ENCODE measurements at places on chromosomes 13 and 19.
A peak's percentile ranks its signal among the peaks of the same experiment; 100 is the strongest.

GRCh38 chr13:110521296-110521680 is 40.2 kb downstream of the RAB20 start:
- no peak for DNase-seq

DNA sequence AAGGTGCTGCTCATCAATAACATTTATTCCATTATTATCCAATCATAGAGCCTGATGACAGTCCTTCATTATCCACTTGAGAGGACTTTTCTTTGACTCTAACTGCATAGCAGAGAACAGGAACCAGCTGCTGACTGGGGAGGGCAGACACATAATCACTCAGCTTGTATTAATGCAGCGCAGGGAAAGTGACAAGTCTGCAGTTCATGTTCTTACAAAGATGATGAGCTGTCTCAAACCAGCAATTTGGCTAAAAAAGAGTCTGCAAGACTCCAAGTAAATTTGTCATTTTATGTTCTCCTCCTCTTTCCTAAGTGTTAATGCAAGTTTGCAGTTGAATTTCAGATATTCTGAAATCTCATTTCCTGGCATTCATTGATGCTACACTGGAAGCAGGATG is 40.0 kb upstream of the CBY2 start:
- DNase-seq: no peak

- DNase-seq: no peak
These were observed 472.8 kb downstream of the OLFM4 start for GRCh38 chr13:53501387-53501786.

GRCh38 chr19:4208385-4209094 is 20.8 kb upstream of the EBI3 start:
- DNase-seq: peak; percentile 35

- no peak for DNase-seq
These were observed 1189.9 kb downstream of the UQCRFS1 start for GRCh38 chr19:28023064-28023463.

DNA sequence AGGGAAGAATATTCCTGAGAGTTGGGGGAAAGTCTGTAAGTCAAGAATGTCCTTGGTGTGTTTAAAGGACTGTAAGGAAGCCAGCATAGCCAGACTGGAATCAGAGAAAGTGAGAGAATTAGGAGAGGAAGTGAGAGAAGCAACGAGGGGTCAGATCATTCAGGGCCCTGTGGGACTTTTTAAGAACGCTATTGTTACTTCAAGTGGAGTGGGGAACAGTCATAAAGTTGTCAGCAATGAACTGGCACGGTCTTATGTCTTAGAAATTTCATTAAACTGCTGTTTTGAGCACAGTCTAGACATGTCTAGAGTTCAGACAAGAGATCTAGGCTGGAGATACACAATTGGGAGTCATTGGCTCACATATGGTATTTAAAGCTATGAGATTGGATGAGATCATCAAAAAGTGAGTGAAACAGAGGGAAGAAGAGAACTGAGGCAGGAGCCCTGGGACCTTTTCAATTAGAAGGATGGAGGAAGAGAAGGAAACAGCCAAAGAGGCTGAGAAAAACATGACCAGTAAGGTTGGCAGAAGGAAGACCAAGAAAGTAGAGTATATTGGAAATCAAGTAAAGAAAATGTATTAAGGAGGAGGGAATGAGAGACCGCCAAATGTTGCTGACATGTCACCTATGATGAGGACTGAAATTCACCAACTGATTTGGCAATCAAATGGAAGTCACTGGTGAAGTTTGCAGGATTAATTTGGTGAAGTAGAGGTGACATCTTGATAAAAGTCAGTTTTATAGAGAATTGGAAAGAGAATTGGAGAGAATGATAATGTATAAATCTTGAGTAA is 263.5 kb downstream of the GPC5 start:
- no peak for DNase-seq

DNA sequence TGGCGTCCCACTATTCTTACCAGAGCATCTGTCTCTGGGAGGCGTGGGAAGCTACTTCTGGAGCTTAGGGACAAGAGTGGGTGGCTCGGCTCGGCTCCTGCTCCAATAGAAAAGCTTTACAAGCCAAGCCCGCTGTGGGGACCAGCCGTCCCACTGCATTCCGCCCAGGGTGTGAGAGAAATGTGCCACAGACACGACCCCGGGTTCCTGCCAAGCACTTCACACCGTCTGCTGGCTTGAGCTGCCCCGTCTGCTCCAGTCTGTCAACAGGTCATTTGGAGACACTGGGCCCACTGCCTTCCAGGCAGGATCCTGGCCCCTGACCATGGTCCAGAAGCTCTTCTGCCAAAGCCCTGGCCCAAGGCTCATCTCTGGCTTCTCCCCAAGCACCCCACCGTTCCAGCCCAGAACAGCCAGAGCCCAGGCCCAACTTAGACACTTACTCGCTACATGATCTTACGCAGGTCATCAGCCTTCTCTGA is 6.5 kb upstream of the FKRP start:
- DNase-seq: no peak

GRCh38 chr13:95533545-95534160 is 18.9 kb upstream of the CLDN10 start:
- no peak for DNase-seq

DNA sequence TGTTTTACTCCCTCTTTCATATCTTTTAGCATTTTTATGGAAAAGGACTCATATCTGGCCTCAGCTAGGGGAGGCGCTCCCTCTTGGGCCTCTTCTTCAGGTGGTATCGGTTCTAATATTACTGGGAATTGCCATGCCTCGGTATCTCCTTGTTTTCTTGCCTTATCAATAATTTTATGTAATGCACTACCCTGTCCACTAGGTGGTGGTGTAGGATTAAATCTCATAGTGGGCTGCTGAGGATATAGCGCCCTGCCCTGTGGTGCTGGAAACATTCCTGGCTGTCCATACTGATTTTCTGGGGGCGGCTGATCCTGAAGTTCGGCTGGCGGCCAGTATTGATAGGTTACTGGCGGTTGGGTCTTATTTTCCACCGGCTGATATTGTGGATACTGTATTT is 35.8 kb downstream of the ZNF420 start:
- no peak for DNase-seq

- DNase-seq: no peak
These were observed 561.2 kb upstream of the SLITRK1 start for GRCh38 chr13:84443463-84443862.

- DNase-seq: no peak
These were observed 135.7 kb downstream of the LMO7 start for GRCh38 chr13:75771818-75772217.

DNA sequence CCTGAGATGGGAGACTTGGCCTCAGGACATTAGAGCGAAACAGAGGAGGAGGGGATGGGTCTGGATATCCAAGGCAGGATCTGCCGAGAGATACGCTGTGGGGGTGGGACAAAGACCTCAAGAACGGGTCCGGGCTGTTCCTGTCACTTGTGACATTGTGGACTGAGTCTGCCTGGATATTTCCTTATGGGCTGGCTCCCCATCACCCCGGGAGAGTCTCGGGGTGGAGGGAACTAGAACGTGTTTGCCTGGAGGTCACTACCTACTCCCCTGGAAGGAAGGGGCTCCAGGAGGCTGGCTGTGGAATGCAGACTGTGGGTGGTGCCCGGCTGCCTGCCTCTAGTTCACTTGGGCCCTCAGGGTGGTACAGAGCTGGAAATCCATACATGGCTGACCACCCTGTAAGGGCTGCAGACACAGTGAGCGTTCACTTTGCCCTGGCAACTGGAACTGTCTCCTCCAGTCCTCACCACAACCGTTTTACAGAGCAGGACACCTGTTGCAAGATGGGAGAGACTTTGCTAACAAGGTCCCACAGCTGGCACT is 26.4 kb downstream of the DNM2 start:
- DNase-seq: no peak
